ENCODE measurements at places on chromosomes 5 and 9. TPM values are rescaled to one million over a fixed set of nuclear protein-coding genes. Genes with fewer than 3 reads are reported as not detected.

DPM2 gene
- 43.1 TPM for polyA plus RNA-seq

SAXO1 gene
- polyA plus RNA-seq, result 0.09 TPM

TAF11L5 gene
- polyA plus RNA-seq, result not detected

ADCY2 gene
- polyA plus RNA-seq, result not detected

NCS1 gene
- polyA plus RNA-seq, result not detected

SMIM33 gene
- polyA plus RNA-seq, result 0.94 TPM

SPINK4 gene
- not detected for polyA plus RNA-seq

C1QTNF2 gene
- not detected for polyA plus RNA-seq

BAAT gene
- not detected for polyA plus RNA-seq

DAPK1 gene
- not detected for polyA plus RNA-seq

GALT gene
- 82.9 TPM for polyA plus RNA-seq

DRD1 gene
- not detected for polyA plus RNA-seq

PCDHGA3 gene
- polyA plus RNA-seq, result not detected

WWC1 gene
- polyA plus RNA-seq, result 0.22 TPM
